ENCODE measurements at places on chromosomes 2 and 18.

- DNase-seq: no peak
Measured at GRCh38 chr2:126914811-126915500, 16.3 kb downstream of the TEX51 start.

GRCh38 chr2:49174750-49175149 lies 20.4 kb upstream of the FSHR start:
- no peak for DNase-seq

GRCh38 chr18:2172881-2173280 lies 398.4 kb downstream of the METTL4 start:
- no peak for DNase-seq

GRCh38 chr2:181268174-181268867 lies 188.9 kb upstream of the ITGA4 start:
- no peak for DNase-seq

GRCh38 chr2:132669908-132670495 lies at the start of gene LYPD1:
Gene LYPD1 (minus strand): TSS chr2:132670205. CDS start chr2:132669932, 273 bp downstream.
- no peak for DNase-seq

- no peak for DNase-seq
Measured at GRCh38 chr18:70382017-70382416, 93.2 kb downstream of the SOCS6 start.

- DNase-seq: peak; percentile 54
Measured at GRCh38 chr18:6557057-6557769, 142.5 kb upstream of the L3MBTL4 start.

DNA sequence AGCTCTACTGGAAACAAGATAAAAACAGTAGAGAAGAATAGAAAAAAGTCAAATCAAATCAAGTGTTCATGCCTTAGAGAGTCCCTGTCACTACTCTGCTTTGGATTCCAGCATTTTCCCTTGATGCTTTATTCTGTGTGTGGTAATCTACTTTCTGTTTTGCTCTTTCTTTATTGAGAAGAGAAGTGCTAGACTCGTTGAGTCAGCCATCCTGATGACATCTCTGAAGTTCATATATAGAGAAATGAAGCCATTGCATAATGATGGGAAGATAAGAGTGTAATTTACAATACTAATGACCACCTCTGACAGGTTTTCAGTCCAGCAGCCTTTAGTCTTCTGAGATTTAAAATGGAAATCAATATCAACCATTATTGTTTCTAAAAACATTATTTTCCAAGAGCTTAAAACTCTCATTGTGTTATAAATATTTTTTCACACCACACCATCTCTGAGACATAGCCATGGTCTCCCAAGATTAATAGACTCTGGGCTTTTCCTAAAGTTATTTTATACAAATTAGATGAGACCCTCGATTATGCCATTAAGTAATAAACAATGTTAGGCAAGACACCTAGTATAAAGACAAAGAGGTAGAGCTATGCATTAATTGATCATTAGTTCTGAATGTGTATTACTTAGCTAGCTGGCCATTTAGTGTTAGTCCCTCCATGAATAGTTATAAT lies 679.0 kb upstream of the ACVR2A start:
- DNase-seq: no peak

DNA sequence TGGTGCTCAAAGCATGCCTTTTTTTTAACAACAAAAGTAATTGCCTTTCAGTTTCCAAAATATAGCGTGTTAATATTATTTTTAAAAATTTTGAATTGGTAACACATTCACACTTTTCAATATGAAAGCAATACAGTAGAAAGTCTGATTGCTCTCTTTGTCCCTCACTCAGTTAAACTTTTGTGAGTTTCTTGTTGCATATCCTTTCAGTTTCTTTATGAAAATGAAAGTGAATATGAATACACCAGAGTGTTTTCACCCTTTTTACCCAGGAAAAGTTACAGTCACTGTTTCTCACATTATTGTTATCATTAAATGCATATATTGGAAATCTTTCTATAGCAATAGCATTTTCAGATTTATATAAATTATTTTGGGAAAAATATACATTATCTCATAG lies 377.4 kb upstream of the CRIM1 start:
- DNase-seq: no peak

DNA sequence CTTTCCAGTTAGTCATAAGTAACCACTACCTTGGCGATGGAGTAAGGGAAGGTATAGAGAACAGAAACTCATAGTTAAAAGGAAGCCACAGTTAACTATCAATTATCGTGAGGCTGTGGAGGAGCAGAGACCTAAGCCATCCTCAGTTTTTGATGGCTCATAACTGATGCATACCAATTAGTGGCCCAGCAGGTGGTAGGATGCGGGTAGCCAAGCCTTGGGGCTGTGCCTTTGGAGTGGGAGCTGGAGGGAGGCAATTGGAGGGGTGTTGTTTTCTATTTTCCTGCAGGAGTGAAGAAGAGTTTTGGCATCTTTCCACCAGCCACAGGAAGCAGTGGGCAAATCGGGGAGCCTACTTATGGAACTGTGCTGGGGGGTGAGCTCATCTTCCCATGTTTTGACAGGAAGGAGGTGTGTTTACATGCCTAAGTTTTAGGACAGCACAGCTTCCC lies 194.8 kb downstream of the TPGS2 start:
- DNase-seq: no peak

- DNase-seq: peak; percentile 10
Measured at GRCh38 chr2:25618676-25619075, 54.7 kb downstream of the DTNB start.

DNA sequence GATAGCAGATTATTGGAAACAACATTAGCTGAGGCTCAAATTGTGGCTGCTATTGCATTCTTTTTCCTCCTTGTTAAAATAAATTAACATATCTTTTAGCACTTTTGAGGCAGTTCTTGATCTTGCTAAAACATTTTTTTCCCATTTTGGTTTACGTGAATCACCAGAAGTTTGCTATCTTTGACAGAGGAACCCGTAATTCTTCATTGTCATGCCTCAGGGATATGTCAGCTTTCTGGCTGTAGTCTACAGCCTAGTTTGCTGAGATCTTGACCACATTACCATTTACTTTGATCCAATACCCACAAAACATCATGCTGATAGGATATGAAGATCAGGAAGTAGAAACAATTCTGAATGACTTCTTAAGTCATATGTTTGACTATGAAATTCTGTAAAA lies 25.1 kb upstream of the FANCL start:
- DNase-seq: no peak

DNA sequence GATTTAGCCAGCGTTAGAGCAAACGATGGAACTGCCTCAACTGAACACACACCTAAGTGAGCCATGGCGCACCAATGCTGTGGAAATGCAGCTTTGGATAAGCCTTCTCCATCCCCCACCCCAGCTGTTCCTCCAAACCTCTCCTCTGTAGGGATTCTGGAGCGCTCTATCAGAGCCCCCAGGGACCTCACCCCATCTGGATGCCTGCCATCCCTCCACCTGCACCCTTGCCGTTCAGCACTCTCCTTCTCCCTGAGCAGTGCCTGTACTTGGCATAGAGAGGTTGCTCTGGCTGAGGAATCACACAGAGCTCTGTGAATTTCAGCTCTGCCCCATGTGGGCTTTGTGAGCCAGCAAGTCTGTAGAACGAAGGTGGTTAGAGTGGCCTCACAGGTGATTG lies 42.8 kb upstream of the INHBB start:
- no peak for DNase-seq

DNA sequence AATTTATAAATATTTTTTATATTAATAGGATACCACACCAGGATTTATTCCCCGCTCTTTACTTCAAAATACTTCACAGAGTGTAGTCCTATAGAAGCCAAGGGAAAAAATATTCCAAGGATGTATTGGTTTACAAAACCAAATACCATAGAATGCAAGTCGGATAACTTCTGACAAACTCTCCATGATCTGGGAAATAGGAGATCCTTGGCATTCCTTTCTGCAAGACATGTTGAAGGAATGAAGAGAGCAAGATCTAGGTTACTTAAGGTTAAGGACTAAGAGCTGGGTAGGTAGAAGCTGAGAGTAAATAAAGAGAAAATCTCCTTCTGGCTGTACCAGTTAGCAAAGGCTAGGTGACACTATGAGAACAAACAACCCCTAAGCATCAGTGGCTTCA lies 141.2 kb downstream of the LRATD1 start:
- DNase-seq: no peak

DNA sequence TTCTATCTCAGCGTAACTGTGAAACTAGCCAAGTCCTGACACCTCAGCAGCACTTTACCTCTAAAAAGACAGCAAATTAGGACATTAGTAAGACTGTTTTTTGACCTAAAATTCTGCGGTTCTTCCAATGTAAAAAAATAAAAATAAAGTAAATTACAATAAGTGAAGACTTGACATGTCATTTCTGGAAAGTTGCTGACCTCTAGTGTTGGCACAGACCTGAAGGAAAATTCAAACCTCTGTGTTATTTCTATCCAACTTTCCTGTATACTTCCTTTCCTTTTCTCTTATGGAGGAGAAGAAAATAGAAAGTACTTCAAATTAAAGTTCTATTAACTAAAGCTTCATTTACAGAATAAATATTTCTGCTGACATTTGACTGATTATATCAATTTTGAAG lies 110.6 kb downstream of the TMEM182 start:
- DNase-seq: no peak

DNA sequence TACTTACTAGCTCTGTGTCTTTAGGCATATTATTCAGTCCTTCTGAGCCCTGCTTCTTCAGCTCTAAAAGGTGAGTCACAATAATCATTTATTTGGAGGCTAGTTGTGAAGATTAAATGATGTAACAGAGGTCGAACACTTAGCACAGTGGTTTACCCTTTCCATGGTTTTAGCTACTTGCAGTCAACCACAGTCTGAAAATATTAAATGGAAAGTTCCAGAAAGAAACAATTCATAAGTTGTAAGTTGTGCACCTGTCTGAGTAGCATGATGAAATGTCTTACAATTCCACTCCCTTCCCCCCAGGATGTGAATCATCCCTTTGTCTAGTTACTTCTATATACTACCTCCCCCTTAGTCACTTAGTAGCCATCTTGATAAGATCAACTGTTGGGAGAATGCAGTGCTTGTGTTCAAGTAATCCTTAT lies 217.6 kb upstream of the THUMPD2 start:
- peak; percentile 69 for DNase-seq

GRCh38 chr2:3291113-3291512 lies 86.5 kb downstream of the EIPR1 start:
- no peak for DNase-seq

- DNase-seq: no peak
Measured at GRCh38 chr18:27277554-27277953, 92.4 kb upstream of the CHST9 start.

- DNase-seq: no peak
Measured at GRCh38 chr18:811182-811891, 705 bp downstream of the YES1 start.

DNA sequence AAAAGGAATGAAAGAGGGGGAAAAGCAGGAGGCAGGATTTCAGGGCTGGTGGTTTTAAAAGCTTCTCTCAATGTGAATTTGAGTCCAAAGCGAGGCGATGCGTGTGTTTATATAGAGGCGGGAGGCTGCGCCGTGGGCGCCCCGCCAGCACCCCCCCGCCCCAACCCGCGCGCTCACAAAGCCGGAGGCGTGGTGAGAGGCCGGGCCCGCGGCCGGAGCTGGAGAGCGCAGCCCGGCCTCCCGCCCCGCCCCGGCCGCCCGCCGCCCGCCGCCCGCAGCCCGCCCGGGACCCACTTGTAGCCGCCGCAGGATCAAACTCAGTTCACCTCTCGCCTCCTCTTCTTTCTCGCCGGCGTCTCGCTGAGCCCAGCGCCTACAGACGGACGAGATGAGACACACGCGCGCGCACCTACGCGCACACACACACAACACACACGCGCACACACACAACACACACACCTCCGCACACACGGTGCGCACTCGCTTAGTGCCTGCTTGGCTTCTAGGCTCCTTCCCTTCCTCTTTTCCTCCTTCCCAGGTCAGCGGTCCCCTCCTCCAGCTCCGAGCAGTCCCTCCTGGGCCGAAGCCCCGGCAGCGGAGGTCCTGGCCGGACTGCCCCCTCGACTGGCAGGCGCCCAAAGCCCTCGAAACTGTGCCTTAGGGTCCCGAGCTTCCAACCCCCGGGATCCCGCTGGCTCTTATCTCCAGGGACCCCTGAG lies 1.3 kb upstream of the CYP26B1 start:
- DNase-seq: no peak

DNA sequence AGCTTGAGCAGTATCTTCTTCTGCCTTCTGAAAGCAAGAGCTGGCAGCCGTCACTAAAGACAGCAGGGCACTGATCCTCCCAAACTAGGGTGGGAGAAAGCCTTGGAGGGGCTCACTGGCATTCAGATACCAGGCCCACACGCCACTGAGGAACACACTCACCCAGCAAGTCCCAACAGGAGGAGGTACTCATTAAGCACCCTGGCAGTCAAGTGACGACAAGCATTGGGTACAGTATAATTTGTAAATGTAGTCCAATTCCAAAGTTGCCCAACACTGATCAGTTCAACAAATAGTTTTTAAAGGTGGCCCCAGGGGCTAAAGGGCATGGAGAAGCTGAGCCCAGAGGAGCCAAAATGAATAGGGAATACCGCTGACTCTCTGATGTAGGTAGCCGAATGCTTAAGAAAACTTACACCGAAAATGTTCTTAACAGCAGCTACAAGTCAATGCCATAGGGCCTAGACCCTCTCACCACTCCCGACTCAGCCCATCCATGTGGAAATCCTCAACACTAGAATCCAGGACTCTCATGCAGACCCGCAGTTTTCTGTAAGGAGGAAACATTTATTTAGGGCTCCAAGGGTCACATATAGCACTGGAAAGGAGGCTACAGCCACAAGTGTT lies 9.9 kb downstream of the LIMS2 start:
- no peak for DNase-seq

- DNase-seq: no peak
Measured at GRCh38 chr2:152907046-152907445, 188.6 kb downstream of the ARL6IP6 start.

GRCh38 chr2:28128281-28128950 lies 237.9 kb downstream of the BABAM2 start:
- DNase-seq: no peak

- DNase-seq: peak; percentile 35
Measured at GRCh38 chr2:166411473-166412230, 35.9 kb upstream of the SCN9A start.

GRCh38 chr2:104849101-104849500 lies 4.8 kb upstream of the POU3F3 start:
- DNase-seq: no peak

- DNase-seq: no peak
Measured at GRCh38 chr2:236672606-236673005, 103.0 kb downstream of the ACKR3 start.

DNA sequence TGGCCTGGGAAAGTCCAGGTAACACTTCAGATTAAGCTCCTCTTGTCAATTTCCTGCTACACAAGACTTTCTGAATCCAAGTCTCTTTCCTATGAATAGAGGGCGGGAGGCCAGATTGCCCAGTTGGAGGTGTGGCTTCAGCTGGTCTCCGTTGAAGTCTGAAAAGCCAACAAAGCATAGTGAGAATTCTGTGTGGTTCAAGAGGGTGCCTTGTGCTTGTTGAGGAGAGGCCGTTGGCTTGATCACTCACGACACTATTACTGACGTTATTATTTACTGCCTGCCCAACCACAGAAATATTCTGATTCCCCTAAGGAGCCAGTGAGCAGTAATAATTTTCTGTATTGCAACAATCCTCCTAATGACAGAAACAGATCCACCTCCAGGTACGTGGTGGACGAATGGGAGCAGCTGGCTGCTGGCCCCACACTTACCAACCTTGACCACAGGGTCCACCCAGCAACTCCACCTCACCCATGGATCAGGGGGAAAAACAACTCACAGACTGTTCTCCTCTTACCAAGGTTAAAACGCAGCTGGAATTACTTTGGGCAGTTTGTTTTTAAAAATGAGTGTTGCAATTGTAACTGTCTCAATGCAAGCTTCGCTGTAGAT lies 21.9 kb downstream of the NRP2 start:
- DNase-seq: no peak

Data from HFF-Myc (cell line).